Left lobe of liver (tissue), 2 donors: ENCODE measurements at places on chromosomes 12 and 14. TPM values are rescaled to one million over a fixed set of nuclear protein-coding genes. Genes with fewer than 3 reads are reported as not detected.

Gene STAT2
- 95.5 TPM for total RNA-seq

DNA sequence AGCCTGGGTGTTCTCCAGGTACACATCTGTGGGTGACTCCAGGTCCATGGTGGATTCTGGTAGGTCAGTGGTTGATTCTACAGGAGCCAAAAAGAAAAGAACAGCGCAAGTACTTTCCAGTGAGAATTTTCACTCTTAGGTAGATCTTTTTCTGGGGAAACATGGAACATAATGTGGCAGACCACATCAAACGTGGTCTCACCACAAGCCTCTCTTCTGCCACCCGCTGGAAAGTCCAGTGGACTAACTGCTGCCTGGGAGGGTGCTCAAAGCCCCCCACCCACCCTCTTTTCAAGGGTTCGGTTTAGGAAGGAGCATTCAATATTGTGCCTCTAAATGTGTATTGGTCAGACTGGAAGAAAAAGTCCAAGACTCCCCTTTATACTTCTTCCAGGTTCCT, 36.1 kb upstream of the PRB2 start:
- DNase-seq, result no peak

GRCh38 chr14:57725399-57726077, 140.4 kb downstream of the SLC35F4 start:
- no peak for DNase-seq

Gene HOXC10
- 0.33 TPM for total RNA-seq

DNA sequence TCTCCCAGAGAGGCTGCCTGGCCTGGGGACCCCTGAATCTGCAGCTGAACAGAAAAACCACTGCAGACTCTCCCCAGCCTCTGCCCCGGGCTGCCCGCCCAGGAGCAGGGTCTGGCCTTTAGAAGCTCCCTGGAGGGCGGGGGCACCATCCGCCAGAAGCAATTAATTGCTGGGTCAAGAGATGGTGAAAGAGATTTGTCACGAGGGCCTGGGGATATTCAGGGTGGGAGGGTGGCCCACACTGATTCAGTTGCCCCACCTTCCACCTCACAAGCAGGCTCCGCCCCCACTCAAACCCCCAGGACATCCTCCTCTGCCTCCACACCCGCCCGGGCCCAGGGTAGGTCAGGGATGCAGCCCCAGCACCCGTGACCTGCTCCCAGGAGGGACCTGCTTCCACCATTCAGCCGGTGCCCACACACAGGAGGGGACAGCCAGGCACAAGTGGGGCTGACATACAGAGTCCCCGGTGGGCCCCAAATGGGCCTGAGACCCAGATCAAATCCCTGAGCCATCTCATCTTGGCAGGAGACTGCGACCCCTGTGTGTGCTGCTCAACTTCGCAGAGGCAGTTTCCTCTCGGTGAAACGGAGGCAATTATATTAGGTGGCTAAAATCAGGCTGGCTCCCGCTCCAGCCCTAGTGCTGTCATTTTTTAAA, 23.0 kb downstream of the NCOR2 start:
- DNase-seq, result no peak

GRCh38 chr14:49506650-49507049, 79.5 kb downstream of the RPS29 start:
- no peak for DNase-seq

DNA sequence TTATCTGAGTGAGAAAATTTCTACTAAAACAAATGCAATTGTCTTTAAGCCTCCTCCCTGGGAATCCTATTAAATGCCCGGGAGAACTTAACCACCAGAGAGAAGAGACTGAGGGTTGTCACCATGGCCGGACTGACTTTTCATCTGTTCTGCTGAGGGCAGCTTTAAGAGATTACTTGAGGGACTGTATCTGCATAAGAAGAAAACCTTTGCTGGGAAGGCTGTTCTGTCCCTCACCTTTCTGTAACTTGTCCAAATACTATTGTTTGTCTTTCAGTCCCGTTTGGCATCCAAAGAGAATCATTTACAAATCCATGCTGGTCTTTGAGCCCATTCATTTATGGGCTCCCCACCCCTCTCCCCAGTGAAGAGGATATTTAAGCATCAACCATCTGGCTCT, 306.3 kb upstream of the FLRT2 start:
- no peak for DNase-seq

- no peak for DNase-seq
Measured at GRCh38 chr14:85276161-85276978, 253.6 kb upstream of the FLRT2 start.
